ENCODE measurements at places on chromosomes 7 and 10.

DNA sequence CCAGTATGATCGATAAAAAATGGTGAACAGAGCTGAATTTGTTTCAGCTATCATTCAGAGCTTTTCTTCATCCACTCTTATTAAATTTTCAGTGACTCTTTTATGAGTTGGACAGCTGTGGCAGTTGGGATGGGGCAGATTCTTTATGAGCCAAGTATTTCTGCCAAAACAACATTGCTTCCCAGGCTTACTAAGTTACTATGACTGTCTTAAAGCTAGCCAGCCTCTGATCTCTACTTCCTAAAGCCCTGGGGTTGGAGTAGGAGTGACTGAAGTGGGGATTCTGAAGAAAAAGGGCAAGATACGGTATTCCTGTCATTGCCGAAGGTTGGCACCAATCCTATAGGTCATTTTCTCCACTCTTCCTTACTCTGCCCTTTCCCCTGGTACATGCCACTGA is 12.7 kb downstream of the RPP30 start:
- no peak for DNase-seq

DNA sequence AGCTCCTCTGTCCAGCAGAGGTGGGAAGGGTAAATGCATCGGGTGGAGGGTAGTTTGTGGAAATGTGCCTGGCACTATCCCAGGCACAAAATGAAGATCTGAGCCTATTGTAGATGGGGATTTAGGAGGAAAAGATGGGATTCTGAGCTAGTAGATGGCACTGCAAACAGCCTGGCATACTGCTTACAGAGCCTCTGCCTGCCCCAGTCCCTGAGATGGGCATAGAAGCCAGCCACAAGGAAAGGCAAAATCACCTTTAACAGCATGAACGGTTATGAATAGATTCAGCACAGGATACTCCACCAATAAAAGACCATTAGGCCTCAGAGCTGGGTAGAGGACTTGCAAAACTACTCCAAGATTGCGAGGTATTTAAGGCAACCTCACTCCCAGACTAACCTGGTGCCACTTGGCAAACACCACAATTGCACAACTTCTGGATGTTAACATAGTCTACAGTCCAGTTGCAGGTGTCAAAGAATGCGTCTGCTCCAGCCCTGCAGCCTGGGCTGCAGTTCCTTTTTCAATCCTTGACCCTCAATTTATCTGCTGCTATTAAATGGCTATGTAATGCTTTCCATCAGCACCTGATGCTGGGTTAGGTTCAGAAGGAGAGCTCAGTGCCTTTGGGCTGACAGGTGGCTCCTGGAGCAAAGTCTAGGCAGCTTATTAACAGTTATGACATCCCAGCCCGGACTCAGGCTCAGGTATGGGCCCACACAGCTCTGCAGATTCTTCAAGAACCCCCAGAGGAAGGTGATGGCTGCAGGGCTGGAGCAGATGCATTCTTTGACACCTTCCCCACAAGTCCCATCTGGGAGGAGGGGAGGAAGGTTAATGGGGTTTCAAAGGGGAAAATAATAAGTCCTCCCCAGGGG is 34.0 kb downstream of the CDHR3 start:
- DNase-seq = no peak

- DNase-seq = no peak
Observed at GRCh38 chr7:11213266-11213665, 239.6 kb downstream of the PHF14 start.

- DNase-seq = no peak
Observed at GRCh38 chr10:87849001-87849400, 14.3 kb downstream of the KLLN start.

DNA sequence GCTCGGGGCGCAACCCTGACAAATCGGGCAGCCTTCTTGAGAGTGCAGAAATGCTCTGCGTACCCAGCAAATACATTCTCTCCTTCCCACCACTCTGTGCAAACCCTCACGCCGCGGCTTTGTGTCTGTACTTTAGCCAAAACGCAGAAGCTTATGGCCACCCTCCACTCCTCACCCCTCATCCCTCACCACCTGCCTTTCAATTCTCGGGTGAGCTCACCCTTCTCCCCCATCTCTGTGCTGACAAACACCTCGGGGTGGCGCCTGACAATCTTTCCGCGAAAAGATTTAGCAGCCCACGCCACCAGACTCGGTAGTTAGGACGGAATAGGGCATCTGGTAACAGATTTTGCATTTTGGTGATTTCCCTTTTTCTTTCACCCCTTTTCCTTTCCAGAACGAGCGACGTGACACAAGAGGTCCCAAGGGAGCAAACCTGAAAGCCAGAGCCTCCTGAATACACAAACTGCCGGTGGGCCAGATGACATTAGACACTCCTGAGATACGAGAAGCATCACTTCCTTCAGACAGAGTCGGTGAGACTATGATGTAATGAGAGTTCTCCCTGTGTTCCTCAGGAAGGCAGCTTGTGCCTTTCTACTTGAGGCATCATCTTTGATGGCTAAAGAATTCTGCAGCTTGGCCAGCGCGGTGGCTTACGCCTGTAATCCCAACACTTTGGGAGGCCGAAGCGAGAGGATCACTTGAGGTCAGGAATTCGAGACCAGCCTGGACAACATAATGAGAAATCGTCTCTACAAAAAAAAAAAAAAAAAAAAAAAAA is 671 bp upstream of the ATAD1 start:
- peak; percentile 74 for DNase-seq

- DNase-seq = no peak
Observed at GRCh38 chr10:42975005-42975493, 101.8 kb upstream of the RET start.

GRCh38 chr7:5567790-5568189 is 144.2 kb upstream of the TNRC18 start:
- DNase-seq = peak; percentile 54

- DNase-seq = no peak
Observed at GRCh38 chr7:131493581-131493980, 62.8 kb downstream of the PODXL start.

GRCh38 chr10:128130051-128130450 is 3.8 kb upstream of the MKI67 start:
- no peak for DNase-seq

DNA sequence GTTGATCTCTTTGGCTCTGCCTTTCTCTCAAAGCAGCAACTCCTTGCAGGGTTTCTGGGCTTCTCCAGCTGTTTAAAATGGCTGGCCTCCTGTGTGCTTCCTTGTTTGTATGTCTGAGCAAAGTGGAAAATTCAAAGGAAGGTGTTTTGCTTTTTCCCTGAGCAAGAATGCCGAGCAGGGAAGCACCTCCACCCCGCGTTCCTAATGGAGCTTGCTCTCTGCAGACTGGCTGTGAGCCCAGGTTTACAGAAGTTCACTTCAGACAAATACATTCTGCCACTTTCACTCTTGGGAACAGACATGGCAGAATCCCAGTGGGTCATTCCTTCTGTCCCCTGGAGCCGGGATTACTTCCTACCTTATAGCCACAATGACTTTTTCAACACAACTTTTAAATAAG is 181.8 kb upstream of the AGK start:
- no peak for DNase-seq

DNA sequence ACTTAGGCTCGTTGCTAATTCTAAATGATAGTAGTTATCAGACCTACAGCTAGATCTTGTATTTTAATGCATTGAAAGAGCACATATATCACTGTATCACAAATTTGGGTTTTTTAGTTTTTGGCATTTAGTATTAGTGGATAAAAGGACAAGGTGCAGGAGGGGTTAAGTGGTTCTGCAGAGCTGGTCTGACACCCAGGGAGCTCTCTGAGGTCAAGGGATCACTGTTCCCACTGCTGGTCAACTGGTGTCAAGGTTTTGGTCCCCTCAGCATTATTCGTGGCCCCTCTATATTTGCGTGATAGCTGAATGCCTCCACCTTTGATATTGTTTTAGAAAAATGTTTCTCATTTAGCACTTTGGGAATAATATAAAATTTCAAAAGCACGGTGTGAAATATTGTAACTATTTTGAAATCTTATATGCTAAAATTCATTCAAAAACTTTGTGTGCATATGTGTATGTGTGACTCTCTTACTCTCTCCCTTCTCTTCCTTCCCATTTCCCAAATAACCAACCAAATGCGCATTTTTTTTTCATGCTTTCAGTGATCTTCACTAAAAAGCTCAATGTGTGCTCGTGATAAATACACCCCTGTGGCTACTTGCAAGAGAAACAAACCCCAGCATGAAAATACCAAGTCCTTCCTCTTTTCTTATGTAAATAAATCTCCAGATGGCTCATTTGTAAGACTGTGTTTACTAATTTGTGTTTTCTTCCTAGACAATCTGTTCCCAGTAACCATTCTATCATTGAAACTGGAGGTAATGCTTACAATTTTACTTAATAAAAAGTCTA is 309.2 kb downstream of the FGFR2 start:
- DNase-seq = no peak

DNA sequence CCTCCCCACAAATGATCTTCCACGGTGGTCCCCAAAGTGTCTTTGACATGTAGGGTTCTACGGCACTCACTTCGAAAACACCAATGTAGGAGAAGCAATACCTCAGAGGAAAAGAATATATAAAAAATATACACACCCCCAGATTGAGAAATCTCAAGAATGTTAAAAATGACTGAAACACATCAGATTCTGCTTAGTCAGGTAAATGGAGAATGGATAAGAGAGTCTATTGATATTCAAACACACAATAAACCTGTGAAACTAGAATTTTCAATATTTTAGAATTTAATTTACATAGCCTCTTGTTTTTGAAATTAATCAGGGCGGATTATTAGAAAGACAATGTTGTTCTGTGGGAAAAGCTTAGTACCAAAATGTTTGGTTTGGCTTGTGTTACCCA is 712.4 kb downstream of the GATA3 start:
- no peak for DNase-seq

DNA sequence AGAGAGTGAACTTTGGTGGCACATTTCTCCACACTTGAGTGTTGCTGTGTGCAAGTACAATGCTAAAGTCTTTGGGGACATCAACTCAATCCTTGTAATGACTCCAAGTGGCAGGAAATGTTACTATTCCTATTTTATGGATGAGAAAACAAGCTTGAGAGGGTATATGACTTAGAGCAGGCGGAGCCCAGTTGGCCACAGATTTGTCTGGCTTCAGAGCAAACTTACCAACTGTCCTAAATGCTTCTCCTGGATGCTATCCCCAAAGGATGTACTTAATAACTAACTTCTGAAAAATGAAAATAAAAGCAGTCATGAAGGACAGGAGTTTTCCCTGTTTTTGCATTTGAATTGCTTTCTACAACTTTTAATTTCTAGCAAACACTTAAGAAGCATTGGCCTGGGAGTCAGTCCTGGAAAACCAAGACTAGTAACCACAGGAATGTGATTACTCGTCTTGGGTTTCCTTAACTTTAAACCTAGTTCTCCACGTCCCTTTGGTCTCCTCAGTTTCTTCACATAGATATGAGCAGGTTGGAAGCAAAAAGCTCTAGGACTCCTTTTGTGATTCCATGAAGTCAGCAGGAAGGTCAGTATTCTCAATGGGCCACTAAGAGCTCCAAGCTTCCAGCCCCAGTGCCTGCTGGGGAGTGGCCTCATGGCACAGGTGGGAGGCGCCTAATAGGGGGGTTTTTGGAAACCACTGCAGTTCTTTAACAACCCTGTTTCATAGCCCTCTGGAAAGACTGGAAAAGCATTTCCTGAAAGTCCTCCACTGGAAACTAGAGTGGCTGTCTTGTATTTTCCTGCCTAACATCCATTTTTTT is 140.8 kb downstream of the GLCCI1 start:
- no peak for DNase-seq

GRCh38 chr7:106588422-106589197 is 72.3 kb downstream of the CCDC71L start:
- DNase-seq = no peak

GRCh38 chr7:8149222-8149621 is 112.7 kb downstream of the ICA1 start:
- no peak for DNase-seq

- DNase-seq = no peak
Observed at GRCh38 chr7:138248609-138249008, 172.3 kb downstream of the AKR1D1 start.

DNA sequence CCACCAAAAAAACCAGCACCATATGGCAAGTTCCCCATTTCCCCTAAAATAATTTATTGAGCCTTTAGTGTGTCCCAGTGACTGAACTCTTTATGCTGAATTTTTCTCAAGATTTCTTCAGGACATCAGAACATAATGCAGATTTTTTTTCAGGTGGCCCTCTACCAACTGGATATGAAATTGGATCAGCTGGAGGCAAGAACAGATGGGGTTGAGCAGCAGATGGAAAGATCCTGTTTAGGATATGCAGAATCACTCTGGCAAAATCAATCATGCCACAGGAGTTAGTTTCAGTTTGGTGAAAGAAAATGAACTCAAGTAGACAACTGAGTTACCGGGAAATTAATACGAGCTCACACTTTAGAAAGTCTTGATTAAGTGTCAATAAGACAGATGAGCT is 761.5 kb upstream of the C7orf33 start:
- no peak for DNase-seq

GRCh38 chr10:101618871-101619270 is 30.8 kb downstream of the DPCD start:
- DNase-seq = no peak

GRCh38 chr7:91620827-91621226 is 259.7 kb downstream of the MTERF1 start:
- DNase-seq = no peak

GRCh38 chr10:45602082-45602730 is 70.4 kb downstream of the ZFAND4 start:
- no peak for DNase-seq

DNA sequence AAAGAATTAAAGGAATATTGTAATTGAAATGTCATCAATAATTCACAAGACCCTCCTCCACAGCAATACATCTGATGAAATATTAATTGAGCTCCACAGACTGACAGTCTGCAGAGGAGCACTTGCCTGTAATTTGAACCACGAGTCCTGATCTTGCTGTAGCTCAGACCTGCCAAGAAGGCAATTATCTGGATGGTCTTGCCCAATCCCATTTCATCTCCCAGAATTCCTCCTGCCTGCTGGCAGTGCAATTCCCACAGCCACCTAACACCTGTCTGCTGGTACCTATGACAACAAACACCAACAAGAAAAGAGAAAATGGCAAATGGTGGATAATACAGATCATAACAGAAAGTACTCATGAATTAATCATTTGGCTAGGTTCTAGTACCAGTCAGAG is 38.5 kb downstream of the ERCC6 start:
- no peak for DNase-seq

DNA sequence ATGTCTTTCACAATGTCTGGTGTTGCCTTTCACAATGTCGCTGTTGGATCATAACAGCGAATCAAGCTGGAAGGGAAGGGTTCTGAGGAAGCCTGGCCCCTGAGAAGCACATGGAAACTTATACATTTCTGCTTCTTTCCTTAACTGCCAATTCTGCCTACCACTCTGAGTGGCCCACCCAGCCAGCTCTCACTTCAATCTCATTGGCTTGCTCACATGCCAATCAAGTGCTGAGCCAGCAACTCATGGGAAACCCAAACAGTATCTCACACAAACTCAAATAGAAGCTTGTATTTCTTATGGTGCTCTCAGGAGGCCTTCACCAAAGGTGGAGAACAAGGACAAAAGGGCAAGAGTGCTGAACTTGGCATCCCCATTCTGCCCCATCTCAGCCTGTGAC is 117.4 kb upstream of the GPR26 start:
- DNase-seq = no peak

- no peak for DNase-seq
Observed at GRCh38 chr10:58570307-58570723, 57.6 kb downstream of the BICC1 start.

- no peak for DNase-seq
Observed at GRCh38 chr10:78739444-78740053, 329.2 kb upstream of the ZMIZ1 start.

- DNase-seq = no peak
Observed at GRCh38 chr7:90999989-91000979, 263.9 kb upstream of the FZD1 start.

GRCh38 chr7:35019801-35020200 is 17.5 kb downstream of the DPY19L1 start:
- no peak for DNase-seq

Data from CD4-positive, alpha-beta T cell treated with Interleukin-17A for 1 hour (primary cell).